ENCODE measurements at places on chromosomes 16 and 17.

GRCh38 chr16:56836410-56837230, 28.4 kb upstream of the SLC12A3 start:
- no peak for DNase-seq

GRCh38 chr17:44152875-44153274, 11.1 kb downstream of the HROB start:
- no peak for DNase-seq

GRCh38 chr16:19967963-19968362, 83.3 kb upstream of the GPRC5B start:
- no peak for DNase-seq

DNA sequence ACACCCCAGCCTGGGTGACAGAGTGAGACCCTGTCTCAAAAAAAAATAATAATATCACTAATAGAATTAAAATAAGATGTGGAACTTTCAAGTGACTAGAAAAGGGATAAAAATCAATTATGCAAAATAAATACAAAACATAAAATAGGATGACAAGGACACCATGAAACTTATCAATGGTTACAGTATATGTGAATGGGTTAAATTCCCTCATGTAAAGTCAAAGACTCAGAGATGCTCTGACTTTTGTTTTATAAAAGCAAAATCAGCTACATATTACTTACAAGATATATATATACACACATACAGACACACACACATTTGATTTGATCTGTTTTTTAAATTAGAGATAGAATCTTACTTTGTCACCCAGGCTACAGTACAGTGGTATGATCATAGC, 33.5 kb upstream of the SCNN1B start:
- DNase-seq, result no peak

GRCh38 chr16:10571354-10571753, 9.0 kb downstream of the EMP2 start:
- no peak for DNase-seq

- no peak for DNase-seq
These were observed 3.6 kb upstream of the ITGAX start for GRCh38 chr16:31351246-31351941.

DNA sequence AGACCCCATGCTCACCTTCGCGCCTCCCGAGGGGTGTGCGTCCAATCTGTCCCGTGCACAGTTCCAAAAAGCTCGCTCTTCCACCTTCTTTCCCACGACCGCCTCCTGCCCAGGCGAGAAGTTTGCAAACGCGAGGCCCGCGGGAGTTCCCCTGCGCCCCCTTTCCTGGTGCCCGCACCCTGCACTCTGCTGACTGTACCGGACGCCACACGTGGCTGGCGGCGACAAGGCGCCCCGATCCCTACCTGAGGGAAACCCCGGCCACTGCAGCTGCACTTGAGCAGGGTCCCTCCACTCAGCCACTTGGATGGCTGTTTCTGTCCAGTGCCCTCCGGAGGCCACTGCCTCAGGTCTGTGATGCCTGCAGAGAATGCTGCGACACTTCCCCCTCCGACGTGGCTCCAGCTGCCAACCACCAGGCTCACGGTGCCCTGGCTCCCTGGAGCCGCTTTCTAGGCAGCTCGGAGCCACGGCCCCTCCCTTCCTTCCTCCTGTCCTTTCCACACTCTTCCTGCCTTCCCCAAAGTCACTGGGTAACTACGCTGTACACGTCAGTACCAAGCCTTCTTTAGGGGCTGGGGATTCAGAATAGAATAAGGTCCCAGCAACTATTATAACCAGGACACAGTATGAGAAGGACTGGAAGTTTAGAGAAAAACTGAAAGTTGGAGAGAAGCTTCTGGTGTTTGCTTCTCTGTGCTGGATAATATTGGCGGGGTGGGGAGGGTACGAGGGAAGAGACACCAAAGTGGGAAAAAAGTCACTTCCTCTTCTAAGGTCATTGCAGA, at the start of gene MLKL:
Gene MLKL (minus strand): TSS at position 425 of the 788 bp plus-strand sequence. CDS start 5,105 bp downstream, outside the sequence.
- no peak for DNase-seq

DNA sequence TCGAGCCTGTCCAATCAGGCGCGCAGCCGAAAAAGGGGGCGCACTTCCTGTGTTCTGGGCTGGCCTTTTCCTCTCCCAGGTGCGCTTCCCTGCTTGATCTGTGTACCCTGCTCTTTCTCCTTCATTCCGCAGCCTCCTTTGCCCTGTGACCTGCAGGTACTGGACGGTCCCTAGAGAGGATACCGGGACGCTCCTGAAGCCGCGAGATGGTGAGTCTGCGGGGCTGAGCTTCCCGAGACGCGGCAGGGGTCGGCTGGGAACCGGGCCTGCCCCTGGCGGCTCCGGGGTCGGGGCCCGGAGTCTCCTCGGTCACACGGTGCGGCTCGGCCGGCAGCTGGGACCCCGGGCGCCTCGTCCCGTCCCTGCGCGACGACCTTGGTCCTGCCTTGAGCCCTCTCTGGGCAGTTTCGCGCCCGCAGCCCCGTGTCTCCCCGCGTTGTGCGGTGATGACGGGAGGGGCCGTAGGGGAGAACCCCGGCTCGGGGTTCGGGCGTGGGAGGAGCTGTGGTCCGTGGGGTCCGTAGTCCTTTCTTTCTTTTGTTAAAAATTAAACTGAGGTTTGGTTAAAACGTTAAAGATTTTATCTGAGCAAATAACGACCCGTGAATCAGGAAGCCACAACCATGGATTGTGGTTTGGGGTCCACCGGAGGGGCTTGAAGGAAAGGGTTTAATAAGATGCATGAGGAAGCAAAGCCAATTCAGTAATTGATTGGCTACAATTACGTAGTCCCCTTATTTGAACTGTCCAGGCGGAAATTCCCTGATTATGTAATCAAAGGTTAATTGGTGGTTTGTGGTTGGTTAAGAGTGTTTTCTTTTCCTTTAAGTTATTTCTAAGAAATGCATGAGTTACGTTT, 172.8 kb upstream of the ZNF267 start:
- DNase-seq, result peak; percentile 40

- DNase-seq, result no peak
These were observed 154.0 kb downstream of the ZNF423 start for GRCh38 chr16:49701789-49702494.

- no peak for DNase-seq
These were observed 50.6 kb upstream of the NDRG4 start for GRCh38 chr16:58449306-58449705.

DNA sequence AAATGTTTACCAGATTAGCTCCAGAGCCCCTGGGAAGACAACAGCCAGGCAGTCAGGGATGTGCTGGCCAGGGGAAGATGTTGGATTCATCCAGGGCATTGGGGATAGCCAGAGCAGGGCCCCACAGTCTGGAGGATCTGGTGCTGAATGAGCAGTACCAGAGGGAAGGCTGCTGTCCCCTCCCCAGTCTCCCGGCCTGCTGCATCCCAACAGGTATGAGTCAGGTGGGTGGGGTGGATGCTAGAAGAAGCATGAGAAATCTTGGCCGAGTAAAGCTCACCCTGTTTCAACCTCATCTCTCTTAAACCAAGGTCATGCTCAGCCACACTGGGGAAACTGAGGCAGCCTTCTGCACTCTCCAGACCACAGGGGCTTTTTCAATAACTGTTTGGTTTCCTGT, 71.9 kb upstream of the SEC14L1 start:
- DNase-seq, result no peak

DNA sequence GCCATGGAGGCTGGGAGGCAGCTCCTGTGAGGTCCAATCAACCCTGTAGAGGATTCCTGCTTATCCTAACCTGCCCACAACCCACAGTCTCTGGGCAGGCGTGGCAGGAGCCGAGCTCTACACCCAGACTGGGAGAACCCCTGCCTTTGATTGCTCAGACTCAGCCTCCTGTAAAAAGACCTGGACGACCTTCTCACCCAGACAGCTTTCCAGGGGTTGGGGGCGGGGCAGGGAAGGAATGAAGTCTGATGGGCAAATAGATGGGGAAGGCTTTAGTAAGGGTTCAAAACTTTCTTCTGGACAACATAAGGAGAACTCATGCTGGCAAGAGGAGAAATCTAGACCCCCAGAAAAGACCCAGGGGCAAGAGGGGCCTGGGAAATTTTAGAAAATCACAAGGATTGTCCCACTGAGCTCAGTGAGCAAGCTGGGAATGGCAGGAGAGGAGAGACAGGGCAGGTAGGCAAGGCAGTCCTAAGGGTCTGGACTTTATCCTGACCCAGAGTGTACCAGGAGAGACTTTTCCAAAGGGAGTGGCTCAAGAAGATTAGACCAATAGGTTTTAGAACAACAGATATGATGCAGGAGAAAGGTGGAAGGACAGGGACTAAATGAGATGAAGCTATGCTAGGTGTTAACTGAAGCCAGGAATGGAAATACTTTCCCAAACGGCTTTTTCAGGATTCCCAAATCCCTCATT, 70.8 kb downstream of the TMEM132E start:
- DNase-seq, result no peak

DNA sequence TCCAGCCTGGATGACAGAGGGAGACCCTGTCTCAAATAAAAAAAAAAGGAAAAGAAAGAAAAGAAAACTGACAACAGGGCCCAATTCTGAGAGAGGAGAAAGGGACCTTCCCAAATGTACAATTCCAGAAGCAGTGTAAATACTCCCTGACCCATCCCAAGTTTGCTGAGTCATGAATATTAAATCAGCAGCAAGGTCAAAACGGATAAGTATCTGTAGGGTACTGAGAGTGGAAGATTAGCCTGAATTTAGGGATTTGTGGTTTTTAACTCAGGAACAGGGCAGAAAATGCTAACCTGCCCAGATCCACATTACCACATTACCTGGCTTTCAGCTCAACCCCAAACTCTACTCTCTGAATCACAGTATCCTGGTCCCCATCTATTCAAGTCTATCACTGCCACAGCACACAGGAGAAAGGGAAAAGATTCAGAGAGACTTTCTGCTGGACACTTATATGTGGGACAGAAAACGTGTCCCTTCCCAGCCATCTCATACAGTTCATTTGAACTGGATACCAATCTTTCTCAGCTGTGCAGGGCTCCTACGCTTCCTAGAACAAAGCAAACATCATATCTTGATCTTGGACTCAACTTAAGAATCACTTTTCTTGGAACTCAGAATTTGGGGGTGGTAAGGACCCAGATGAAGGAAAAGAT, 2.9 kb downstream of the FXR2 start:
- no peak for DNase-seq

- no peak for DNase-seq
These were observed 9.8 kb downstream of the CMTM3 start for GRCh38 chr16:66614161-66614802.

DNA sequence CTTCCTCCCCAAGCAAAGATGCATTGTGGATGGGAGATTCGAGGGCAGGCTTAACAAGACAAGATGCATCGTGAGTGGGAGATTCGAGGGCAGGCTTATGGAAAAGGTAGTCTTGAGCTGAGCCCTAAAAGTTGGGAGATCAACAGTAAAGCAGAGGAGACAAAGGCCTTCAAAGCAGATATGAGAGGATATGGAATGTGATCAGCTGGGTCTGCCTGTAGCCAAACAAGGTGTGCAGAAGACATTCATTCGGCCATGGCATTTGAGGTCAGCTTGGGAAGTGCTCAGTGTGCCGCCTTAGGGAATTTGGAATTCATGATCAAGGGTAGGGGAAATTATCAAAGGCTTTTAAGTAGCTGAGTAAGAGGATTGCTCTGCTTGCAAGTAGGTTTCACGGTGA, 39.5 kb downstream of the DNAH9 start:
- no peak for DNase-seq

DNA sequence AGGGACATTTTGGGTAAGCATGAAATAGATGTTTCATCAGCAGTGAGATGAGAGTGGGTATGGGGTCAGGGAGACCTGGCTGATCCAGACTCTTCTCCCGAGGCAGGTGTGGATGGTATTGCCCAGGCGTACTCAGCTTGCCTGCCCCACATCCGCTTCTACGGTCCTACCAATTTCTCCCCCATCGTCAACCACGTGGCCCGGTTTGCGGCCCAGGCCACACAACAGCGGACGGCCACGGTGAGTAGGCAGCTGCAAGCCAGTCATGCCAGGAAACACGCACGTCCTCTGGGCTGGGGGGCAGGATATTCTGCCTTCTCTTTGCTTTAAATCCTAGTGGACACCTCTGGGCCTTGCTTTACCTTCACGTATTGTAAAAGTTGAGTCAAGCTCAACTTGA, 44.7 kb downstream of the CPNE2 start:
- DNase-seq, result no peak

DNA sequence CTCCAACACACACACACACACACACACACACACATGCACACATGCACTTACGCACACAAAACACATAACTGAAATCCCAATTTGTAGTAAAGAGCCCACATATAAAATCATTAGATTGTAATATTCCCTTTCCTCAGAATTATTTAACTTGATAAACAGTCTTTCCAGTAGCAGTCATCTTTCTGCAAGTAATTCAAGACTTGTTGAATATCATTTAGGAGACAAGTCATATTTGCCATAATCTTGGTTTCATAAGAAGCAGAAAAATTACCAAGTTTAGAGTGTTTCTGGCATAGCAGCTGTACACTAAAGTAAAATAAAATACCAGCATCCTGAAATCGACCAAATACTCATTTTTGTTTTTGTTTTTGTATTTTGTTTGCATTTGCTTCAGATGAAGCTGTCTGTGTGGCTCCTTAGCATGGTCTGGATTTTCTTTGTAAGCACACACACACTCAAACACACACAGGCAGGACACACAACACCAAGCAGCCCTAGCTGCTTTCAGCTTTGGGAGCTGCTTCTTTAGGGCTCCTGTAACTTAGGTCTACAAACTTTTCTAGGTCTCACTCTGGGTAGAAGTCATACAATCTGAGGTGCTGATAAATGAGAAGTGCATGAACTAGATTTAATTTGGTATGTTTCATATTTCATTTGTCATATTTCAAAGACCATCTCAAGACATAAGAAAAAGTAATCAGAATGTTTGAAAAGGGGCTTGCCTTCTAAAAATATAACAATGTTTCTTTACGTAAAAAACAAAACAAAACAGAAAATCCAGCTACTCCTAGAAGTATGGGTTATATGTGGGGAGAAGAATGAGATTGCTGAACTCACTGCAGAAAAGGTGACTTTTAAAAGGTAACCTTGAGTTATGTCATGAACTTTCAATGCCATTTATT, 3.0 kb downstream of the SALL1 start:
- DNase-seq, result no peak

DNA sequence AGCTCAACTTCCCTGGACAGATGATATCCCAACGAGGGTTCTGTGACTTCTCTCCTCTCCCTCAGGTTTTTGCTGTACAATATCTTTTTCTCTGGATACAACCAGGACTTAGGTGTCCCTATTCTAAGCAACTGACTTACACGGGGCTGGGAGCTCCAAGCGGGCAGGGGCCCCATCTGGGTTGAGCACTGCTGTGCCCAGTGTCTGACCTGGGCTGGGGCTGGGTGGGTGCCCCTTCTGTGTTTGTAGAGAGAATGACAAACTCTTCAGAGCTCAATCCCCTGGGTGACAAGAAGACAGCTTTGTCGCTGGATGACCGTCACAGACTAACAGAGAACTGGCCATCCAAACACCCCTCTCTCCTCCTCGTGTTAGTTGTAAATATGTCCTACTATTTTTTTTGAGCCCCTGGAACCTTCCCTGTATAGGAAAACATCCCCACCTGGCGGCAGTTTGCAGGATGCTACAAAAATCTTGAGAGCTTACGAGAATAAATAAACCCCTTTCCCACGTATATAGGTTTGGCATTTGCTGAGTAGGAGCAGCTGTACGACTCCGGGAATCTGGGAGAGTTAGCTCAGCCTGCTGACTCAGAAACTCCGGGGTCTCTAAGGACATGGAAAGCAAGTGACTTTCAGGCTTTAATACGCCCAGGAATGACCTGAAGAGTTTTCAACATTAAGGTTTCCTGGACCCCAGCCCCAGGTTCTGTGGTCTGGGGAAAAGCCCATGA, 23.7 kb upstream of the RCVRN start:
- no peak for DNase-seq

Data from esophagus squamous epithelium (tissue), 5 donors.